Epithelial cell of proximal tubule (primary cell): ENCODE measurements at places on chromosomes 11 and 22. TPM values are rescaled to one million over a fixed set of nuclear protein-coding genes. Genes with fewer than 3 reads are reported as not detected.

The GGTLC2 gene
- 0.80 TPM in 1 of 2 replicates, not detected in the other for total RNA-seq

The C22orf42 gene
- not detected in 2 replicates for total RNA-seq

The RFPL3 gene
- total RNA-seq = not detected in 2 replicates

The CLTCL1 gene
- 4.3 and 5.3 TPM in 2 replicates for total RNA-seq

The APOA4 gene
- total RNA-seq = not detected in 2 replicates

The MMP7 gene
- 238 and 321 TPM in 2 replicates for total RNA-seq

The SLC22A8 gene
- not detected in 2 replicates for total RNA-seq

The CHRDL2 gene
- total RNA-seq = not detected in 2 replicates

The CLDN5 gene
- 0.29 and 1.2 TPM in 2 replicates for total RNA-seq

The LUZP2 gene
- total RNA-seq = 0.75 TPM in 1 of 2 replicates, not detected in the other

The SCUBE1 gene
- not detected in 2 replicates for total RNA-seq

The NEFH gene
- 2.3 and 3.4 TPM in 2 replicates for total RNA-seq
